ENCODE measurements at places on chromosomes 5 and 9. TPM values are rescaled to one million over a fixed set of nuclear protein-coding genes. Genes with fewer than 3 reads are reported as not detected.

The TMEM215 gene
- not detected for total RNA-seq

GRCh38 chr9:133673258-133673655 is 37.1 kb downstream of the DBH start:
- no peak overlapping the region for H3K4me3 ChIP-seq
- H3K27ac ChIP-seq, result no peak overlapping the region
- H3K27me3 ChIP-seq, result no peaks in the 10 kb centered on the region
- no peak for DNase-seq
- H3K4me1 ChIP-seq, result no peaks in the 10 kb centered on the region
- no peaks in the 10 kb centered on the region for H3K36me3 ChIP-seq

GRCh38 chr5:115209279-115209678 is 39.6 kb upstream of the TRIM36 start:
- H3K36me3 ChIP-seq, result peaks cover 2% of the 10 kb centered on the region
- H3K27me3 ChIP-seq, result no peaks in the 10 kb centered on the region
- H3K4me3 ChIP-seq, result no peak overlapping the region
- no peak overlapping the region for H3K27ac ChIP-seq
- H3K4me1 ChIP-seq, result no peaks in the 10 kb centered on the region

GRCh38 chr9:129879991-129880653 is 44.9 kb downstream of the USP20 start:
- no peak overlapping the region for H3K4me3 ChIP-seq
- H3K4me1 ChIP-seq, result peaks cover 5% of the 10 kb centered on the region
- no peak overlapping the region for H3K27ac ChIP-seq
- DNase-seq, result no peak
- peaks cover 41% of the 10 kb centered on the region for H3K36me3 ChIP-seq
- no peaks in the 10 kb centered on the region for H3K27me3 ChIP-seq

The IL13 gene
- total RNA-seq, result not detected

DNA sequence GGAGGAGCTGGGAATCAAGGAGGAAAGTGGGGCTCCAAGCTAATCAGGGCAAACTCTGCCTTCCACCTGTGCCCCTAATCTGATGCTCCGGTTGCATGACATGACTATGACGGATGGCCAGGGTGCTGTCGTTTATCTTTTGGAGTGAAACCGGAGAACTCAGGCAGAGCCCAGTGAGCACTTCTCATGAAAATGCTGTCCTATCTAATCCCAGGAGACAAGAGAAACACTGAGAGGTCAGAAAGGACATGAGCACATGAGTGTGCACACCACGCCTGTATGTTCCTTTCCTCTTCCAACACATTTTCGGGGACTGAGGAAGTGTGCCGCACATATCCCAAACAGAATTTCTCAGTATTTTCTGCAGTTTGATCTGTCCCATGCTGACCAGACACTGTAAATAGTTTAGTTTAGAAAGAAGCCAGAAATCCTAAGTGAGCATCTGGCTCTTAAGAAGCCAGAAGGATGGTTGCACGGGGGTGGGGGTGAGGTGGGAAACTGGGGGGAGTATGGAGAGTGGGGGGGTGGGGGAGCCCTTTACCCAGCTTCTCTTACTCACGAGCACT is 217.1 kb downstream of the TSSK1B start:
- DNase-seq, result no peak
- H3K4me3 ChIP-seq, result no peak overlapping the region
- no peaks in the 10 kb centered on the region for H3K27me3 ChIP-seq
- H3K4me1 ChIP-seq, result peaks cover 18% of the 10 kb centered on the region
- no peaks in the 10 kb centered on the region for H3K36me3 ChIP-seq
- H3K27ac ChIP-seq, result no peak overlapping the region

GRCh38 chr5:132219981-132220380 is 7.7 kb downstream of the P4HA2 start:
- peaks cover 29% of the 10 kb centered on the region for H3K4me1 ChIP-seq
- H3K27ac ChIP-seq, result no peak overlapping the region
- H3K36me3 ChIP-seq, result peaks cover 17% of the 10 kb centered on the region

DNA sequence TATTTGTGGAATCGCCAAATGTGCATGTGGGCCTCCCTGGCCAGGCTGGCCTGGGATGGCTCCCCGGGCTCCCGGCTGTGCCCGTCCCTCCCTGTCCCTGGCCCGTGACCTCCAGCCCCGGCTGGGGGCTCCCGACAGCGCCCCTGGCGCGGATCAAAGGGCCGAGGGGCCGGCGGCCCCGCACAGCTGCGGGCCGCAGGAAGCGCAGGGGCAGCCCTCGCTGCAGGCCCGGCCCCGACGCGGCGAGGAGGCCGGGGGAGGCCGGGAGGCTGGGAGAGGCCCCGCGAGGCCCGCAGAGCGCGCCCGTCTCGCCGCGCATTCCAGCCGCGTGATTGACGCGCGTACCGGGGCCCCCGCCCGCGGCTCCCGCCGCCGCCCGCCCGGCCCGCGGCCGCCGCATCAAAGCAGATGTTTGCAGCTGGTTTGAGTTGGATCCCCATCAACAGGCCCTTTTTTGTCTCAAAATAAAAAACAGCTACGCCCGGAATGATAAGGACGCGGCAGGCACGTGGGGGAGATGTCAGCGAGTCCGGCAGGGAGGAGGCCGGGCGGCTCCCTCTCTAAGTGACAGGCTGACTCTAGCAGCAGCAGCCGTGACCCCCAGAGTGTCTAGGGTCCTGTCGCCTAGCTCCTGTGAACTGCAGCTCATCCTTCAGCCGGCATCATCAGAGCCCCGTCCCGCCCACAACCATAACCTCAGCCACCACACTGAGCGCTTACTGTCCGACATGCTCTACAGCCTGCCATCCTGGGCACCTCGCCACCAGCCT is 69.4 kb downstream of the LMX1B start:
- H3K27me3 ChIP-seq, result peaks cover 72% of the 10 kb centered on the region
- no peak overlapping the region for H3K4me3 ChIP-seq
- DNase-seq, result no peak

DNA sequence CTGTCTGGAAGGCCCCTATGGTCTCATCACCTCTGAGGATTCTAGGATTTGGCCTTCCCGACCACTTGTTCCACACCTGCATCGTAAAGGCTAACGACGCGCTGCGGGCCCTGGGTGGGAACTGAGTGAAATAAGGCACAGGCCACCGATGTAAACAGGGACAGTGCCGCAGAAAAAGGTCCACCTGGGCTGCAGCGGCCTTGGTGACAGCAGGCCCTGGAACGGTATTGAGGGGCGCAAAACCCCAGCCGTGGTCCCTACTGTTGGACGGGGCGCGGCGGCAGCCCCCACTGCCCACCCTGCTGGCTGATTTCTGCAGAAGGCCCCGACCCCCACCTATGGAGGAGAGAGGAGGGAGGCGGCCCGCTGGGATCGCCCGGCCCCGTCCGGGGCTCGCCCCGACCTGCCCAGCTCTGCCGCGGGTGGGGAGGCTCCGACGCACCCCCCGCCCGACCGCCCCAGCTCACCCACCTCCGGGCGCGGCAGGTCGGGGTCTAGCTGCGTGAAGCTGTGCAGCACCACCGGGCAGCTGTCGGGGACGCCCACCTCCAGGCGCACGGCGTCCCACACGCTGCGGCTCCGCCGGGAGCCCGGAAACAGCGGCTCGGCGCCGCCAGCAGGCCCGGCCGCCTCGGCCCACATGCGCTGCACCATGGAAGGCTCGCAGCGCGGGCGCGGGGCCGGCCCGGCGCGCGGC is 391 bp downstream of the RALGDS start:
- no peaks in the 10 kb centered on the region for H3K36me3 ChIP-seq
- peak overlapping the region; percentile 66 for H3K27ac ChIP-seq
- H3K4me1 ChIP-seq, result peaks cover 16% of the 10 kb centered on the region
- H3K27me3 ChIP-seq, result no peaks in the 10 kb centered on the region
- DNase-seq, result no peak

The DMGDH gene
- total RNA-seq, result 0.18 TPM

DNA sequence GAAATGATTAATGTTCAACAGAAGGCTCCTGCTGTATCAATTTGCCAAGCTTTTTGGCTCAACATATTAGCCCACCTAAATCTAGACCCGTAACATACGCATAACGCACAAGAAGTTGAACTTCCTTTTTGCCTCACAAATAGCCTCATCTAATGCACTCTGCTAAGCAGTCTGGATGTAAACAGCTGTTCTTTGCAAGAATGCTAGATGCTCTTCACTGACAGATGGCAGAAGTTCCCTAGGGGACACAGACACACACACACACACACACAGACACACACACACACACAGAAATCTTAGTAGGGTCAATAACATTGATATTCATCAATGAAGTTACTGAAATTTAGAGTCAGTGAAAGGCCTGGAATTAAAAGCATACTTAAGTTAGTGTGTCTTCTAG is 13.2 kb upstream of the PCA3 start:
- H3K27me3 ChIP-seq, result peaks cover 4% of the 10 kb centered on the region
- DNase-seq, result no peak
- no peaks in the 10 kb centered on the region for H3K4me1 ChIP-seq
- no peaks in the 10 kb centered on the region for H3K36me3 ChIP-seq
- H3K27ac ChIP-seq, result no peak overlapping the region

The MAMDC4 gene
- 0.28 TPM for total RNA-seq
